ENCODE measurements at places on chromosomes 2 and 18.

GRCh38 chr18:45403341-45404049 is 211.8 kb upstream of the SLC14A2 start:
- no peak for DNase-seq

DNA sequence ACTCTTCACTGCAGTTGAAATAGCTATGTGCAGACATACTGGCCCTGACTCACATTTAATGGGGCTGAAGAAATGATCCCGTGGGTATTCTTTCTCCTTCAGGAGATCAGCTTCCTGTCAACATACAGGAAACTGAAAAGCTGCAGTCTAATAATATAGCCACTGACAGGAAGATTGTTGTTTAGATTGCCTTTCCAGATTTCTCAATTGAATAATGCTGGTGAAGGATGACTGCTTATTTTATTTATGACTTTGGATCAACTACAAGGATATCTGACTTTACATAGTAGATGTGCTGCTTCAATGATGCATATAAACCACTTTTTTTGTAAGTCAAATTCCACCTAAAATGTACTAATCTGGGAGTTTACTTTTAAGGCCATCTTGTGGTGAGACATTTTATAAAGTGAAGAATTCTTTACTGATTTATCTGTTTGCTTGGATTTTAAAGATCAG is 93.4 kb upstream of the MAP4K3 start:
- DNase-seq = no peak

- DNase-seq = no peak
These were observed 22.6 kb upstream of the SUCLG1 start for GRCh38 chr2:84481702-84482101.

GRCh38 chr2:64404743-64405142 is 49.2 kb upstream of the LGALSL start:
- no peak for DNase-seq

- DNase-seq = no peak
These were observed 18.3 kb upstream of the BMP10 start for GRCh38 chr2:68889500-68889899.

- DNase-seq = no peak
These were observed 185.9 kb upstream of the KLHL14 start for GRCh38 chr18:32958746-32959145.

GRCh38 chr2:149536649-149537048 is 50.9 kb downstream of the MMADHC start:
- DNase-seq = no peak

- DNase-seq = no peak
These were observed 183.7 kb downstream of the GFPT1 start for GRCh38 chr2:69203166-69203985.

DNA sequence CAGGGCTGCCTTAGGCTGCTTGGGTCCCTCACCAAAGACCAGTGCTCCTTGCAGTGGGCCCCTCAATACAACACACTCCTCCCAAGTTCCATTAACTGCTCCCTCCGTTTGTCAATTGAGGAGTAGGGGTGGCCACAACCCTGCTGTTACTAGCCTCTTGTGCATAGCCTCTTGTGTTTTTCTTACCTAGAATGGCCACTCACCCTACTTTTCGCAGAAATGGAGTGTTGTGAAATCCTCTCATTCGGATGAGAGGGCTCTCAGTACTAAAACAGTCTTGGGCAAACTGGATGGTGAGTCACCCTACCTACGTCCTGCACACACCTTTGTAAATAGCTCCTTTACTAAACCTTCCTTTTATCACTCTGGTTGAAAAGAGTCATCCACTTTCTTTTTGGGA is 253.9 kb downstream of the OSR1 start:
- DNase-seq = no peak

GRCh38 chr2:64859312-64860212 is 129.6 kb upstream of the SLC1A4 start:
- DNase-seq = no peak

Measured in stimulated activated naive CD4-positive, alpha-beta T cell treated with Interleukin-2 at 50 U/mL for 16 hours (primary cell).